ENCODE measurements at places on chromosomes 5 and 9. TPM values are rescaled to one million over a fixed set of nuclear protein-coding genes. Genes with fewer than 3 reads are reported as not detected.
A peak's percentile ranks its signal among the peaks of the same experiment; 100 is the strongest.

- H3K27me3 ChIP-seq, result no peaks in the 10 kb centered on the region
- no peak overlapping the region for H3K4me3 ChIP-seq
- no peak overlapping the region for H3K27ac ChIP-seq
- no peak for DNase-seq
These were observed 28.7 kb downstream of the TGFBI start for GRCh38 chr5:136057401-136058038.

Gene TMEFF1
- 0.20 TPM for total RNA-seq

Gene AHRR
- 1.3 TPM for total RNA-seq

DNA sequence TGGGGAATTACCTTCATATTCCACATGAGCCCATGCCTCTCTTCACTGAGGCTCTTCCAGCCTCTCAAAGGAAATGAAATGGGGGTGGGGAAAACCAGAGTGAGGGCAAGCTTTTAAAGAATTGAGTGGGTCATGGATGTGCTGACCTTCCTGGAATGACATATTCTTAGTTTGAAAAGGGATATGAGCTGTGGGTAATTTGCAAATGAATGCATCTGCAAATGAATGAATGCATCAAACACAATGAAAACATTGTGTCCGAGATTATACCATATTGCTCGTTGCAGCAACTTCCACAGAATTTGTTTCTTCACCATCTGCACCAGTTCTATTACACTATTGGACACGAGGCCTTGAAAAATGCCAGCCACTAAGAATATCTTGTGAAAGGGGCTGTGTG, 198.6 kb upstream of the CDH6 start:
- H3K27ac ChIP-seq, result no peak overlapping the region
- no peaks in the 10 kb centered on the region for H3K27me3 ChIP-seq
- DNase-seq, result no peak
- H3K36me3 ChIP-seq, result no peaks in the 10 kb centered on the region
- H3K4me1 ChIP-seq, result no peaks in the 10 kb centered on the region

- H3K4me3 ChIP-seq, result no peak overlapping the region
- DNase-seq, result no peak
- H3K27ac ChIP-seq, result no peak overlapping the region
- H3K4me1 ChIP-seq, result no peaks in the 10 kb centered on the region
- no peaks in the 10 kb centered on the region for H3K27me3 ChIP-seq
These were observed 335.0 kb upstream of the TUSC1 start for GRCh38 chr9:26013199-26013598.

GRCh38 chr9:94157050-94157801, 73.0 kb downstream of the PTPDC1 start:
- H3K27me3 ChIP-seq, result no peaks in the 10 kb centered on the region
- no peaks in the 10 kb centered on the region for H3K36me3 ChIP-seq
- DNase-seq, result peak; percentile 78
- H3K27ac ChIP-seq, result peak overlapping the region; percentile 49
- peaks cover 9% of the 10 kb centered on the region for H3K4me1 ChIP-seq
- H3K4me3 ChIP-seq, result no peak overlapping the region

- H3K27me3 ChIP-seq, result no peaks in the 10 kb centered on the region
- no peak overlapping the region for H3K27ac ChIP-seq
These were observed 92.5 kb upstream of the TNFSF8 start for GRCh38 chr9:115022760-115023434.

Gene SLC6A7
- not detected for total RNA-seq

- H3K4me1 ChIP-seq, result peaks cover 31% of the 10 kb centered on the region
- H3K36me3 ChIP-seq, result no peaks in the 10 kb centered on the region
- no peaks in the 10 kb centered on the region for H3K27me3 ChIP-seq
These were observed 19.5 kb downstream of the PCDHGC5 start for GRCh38 chr5:141508440-141508797.

DNA sequence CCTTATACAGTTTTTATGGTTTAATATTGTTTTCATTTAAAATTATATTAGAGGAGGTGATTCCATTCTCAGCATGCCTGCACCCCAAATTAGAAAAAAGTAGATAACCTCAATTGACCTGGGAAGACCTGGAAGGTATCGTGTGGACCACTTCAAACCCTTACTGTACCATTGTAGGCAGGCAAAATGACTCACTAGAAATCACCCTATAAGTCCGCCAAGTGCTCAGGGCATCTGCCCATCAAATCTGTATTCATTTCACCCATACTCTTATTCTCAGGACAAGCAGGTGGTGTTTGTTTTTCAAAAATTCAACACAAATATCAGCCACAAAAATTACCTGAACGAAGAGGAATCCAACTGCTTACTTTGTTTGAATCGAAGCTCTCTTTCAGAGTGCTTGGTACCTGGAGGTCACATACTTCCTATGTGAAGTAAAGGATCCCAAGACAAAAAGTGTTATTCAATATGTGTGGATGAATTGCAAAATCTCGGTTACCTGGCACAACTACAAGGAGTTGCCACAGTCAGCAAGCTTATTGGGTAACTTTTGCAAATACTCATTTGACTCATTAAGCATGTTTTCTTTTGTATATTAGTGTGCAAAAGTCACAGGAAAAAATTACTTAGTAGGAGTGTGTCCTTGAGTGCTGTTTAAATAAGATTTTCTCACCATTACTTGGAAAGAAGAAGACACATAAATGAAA, 216.2 kb downstream of the ENC1 start:
- H3K36me3 ChIP-seq, result no peaks in the 10 kb centered on the region
- H3K27ac ChIP-seq, result no peak overlapping the region
- peak; percentile 53 for DNase-seq
- peaks cover 4% of the 10 kb centered on the region for H3K4me1 ChIP-seq

DNA sequence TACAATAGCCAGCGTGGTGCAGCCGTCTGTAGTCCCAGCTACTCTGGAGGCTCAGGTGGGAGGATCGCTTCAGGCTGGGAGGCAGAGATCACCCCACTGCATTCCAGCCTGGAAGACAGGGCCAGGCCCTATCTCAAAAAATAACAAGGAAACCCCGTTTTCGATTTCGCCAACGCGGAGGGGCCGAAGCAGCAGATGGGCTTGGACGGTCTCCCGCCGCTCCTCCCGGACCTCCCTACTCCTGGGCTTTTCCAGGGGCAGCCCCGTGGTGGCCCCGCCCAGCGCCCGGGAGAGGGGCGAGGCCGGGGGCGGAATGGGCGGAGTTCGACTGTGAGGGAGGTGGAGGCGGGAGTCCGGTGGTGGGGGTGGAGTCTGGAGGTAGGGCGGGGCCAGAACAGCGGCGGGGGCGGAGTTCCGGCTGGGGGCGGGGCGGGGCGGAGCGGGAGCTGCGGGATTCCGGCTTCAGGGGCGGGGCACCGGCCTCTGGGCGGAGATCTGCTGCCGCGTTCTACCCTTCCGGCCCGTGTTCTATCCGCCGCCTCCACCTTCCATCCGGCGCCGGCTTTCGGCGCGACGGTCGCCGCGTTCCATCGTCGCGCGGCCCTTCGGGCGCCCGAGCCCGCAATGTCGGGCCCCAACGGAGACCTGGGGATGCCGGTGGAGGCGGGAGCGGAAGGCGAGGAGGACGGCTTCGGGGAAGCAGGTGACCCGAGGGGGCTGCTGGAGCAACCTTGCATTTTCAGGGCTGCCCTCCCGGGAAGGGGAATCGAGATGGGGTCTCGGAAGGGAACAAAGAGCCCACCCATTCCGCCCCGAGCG, at the start of gene BBLN:
Gene BBLN (plus strand): TSS at position 482 of the 819 bp plus-strand sequence. CDS start 143 bp downstream, at position 625.
- H3K27ac ChIP-seq, result peak within 1 kb of the TSS; percentile 83
- H3K4me1 ChIP-seq, result peaks cover 10% of the 10 kb centered on the region
- DNase-seq, result peak; percentile 98
- H3K27me3 ChIP-seq, result no peaks in the 10 kb centered on the region
- H3K36me3 ChIP-seq, result peaks cover 10% of the 10 kb centered on the region

Gene PCDHA9
- total RNA-seq, result 0.15 TPM

Gene SHISAL2B
- not detected for total RNA-seq

Gene ARHGEF39
- total RNA-seq, result 1.1 TPM

Gene LEAP2
- 0.61 TPM for total RNA-seq

DNA sequence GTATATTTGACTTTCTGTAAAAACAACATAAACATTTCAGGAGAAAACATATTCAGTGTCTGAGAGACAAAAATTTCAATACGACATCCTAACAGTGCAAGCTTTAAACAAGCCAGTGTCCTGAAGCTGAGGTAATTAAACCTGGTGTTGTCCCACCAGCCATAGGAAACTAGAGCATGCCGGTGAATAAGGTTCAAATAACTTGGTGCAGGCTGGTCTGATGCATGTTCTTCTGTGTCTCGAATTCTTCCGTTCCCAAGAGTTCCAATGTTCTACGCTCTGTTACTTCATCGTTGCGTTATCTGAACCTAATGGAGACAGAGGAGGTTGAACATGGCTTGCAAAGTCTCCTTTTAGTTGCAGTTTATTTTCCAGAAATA, 48.9 kb downstream of the ADAMTS16 start:
- no peaks in the 10 kb centered on the region for H3K4me1 ChIP-seq
- no peak overlapping the region for H3K4me3 ChIP-seq
- no peak for DNase-seq
- no peaks in the 10 kb centered on the region for H3K36me3 ChIP-seq
- H3K27me3 ChIP-seq, result no peaks in the 10 kb centered on the region

DNA sequence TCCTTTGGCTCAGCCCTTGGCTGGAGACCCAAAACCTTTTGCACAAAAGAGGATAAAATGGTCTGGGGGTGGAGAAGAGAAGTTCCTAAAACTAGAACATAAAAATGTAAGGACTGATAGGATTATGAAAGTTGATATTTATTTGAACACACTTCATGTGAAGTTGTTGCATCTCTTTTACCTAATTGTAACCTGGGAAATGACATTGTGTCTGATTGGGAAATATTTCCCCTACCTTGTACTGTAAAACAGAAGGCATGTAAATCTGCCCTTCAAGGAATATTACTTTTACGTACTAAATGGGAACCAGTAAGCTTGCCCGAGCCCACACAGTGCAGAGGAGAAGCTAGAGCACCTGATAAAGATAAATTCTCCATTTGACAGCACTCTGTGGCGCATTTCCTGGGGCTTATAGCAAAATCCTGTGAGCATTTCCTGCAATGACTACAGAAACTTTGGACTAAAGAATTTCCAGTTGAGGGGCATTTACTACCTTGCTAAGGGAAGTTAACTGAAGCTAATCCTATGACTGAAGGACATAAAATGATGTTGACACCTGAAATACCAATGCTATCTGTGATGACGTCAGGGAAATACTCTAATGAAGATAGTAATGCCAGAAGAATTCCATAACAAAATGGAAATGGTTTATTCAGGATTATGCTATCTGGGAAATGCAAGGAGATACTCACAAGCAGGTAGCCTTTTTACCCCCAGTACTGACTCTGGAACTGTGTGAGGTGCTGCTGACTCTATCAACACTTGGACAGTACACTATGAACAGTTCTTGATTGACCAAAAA, 78.3 kb upstream of the LIFR start:
- no peak for DNase-seq
- no peaks in the 10 kb centered on the region for H3K27me3 ChIP-seq
- H3K27ac ChIP-seq, result no peak overlapping the region
- no peaks in the 10 kb centered on the region for H3K36me3 ChIP-seq
- H3K4me3 ChIP-seq, result no peak overlapping the region

GRCh38 chr9:90830977-90831376, 29.4 kb downstream of the SYK start:
- no peak overlapping the region for H3K4me3 ChIP-seq
- no peaks in the 10 kb centered on the region for H3K27me3 ChIP-seq
- no peak overlapping the region for H3K27ac ChIP-seq
- H3K36me3 ChIP-seq, result no peaks in the 10 kb centered on the region
- no peaks in the 10 kb centered on the region for H3K4me1 ChIP-seq
- no peak for DNase-seq

GRCh38 chr9:106576232-106576760, 286.7 kb upstream of the ZNF462 start:
- DNase-seq, result no peak
- H3K27me3 ChIP-seq, result no peaks in the 10 kb centered on the region
- H3K27ac ChIP-seq, result no peak overlapping the region
- no peak overlapping the region for H3K4me3 ChIP-seq
- no peaks in the 10 kb centered on the region for H3K36me3 ChIP-seq
- no peaks in the 10 kb centered on the region for H3K4me1 ChIP-seq

Gene SOWAHA
- 0.55 TPM for total RNA-seq

DNA sequence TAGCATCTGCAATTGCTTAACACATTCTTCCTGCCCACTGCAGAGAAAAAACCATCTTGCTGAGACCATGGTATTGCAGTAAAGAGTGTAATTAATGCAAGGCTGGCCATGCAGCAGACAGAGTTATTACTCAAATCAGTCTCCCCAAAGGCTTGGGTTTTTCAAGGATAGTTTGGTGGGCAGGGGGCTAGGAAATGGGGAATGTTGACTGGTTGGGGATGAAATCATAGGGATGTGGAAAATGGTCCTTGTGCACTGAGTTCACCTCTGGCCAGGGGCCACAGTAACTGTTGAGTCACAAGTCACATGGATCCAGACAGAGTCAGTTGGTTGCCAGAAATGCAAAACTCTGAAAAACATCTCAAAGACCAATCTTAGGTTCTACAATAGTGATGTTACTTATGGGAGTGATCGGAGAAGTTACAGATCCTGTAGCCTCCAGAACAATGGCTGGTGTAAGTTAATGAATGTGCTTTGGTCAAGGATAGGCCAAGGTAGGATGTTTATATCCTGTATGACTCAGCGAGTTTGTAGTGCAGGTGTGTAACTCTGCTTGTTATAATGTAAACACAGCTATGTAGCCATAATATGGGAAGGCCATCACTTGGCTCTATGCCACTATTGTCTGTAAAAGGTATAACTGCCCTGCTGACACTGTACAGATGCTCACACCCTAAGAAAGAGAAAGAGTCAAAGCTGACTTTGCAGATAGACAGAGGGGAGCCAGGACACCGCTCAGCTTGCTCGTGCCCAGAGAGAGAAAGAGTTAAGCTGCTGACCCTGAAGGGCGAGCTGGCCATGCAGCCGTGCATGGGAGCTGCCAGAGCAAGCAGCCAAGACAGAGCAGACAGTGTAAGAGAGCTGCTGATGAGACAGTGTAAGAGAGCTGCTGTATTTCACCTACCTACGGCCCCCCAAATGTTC, 27.2 kb downstream of the C9orf152 start:
- no peak overlapping the region for H3K4me3 ChIP-seq
- DNase-seq, result peak; percentile 20
- no peak overlapping the region for H3K27ac ChIP-seq
- H3K27me3 ChIP-seq, result no peaks in the 10 kb centered on the region
- no peaks in the 10 kb centered on the region for H3K4me1 ChIP-seq

Gene PCYOX1L
- total RNA-seq, result 4.6 TPM

DNA sequence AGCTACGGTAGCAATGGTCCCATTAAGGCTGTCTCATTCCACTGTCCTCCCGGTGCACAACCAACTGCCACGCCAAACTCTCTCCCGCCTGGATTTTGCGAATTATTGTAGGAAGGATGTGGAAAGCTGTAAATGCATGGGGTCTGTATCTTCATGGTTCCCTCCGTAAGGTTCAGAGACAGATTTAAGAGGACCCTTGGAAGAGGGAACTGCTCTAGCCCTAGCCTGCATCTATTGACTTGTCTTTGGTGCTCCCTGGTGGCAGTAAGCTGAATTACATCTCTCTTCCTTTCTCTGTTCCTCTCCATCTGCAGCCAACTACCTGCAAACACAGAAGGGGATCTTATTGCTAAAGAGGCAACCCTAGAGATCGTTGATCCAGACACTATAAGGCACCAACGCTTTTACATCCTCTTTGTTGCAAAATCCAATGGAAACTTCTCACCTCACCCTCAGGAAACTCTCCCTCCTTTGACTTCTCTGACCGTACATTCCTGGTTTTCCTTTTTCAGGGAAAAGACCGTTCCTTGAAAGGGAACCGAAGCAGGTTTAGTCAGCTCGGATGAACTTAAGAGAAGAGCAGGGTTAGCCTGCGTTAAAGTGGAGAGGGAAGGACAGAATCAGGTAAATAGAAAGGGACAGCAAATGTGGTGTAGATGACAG, 11.9 kb downstream of the CAPSL start:
- H3K27ac ChIP-seq, result no peak overlapping the region
- H3K36me3 ChIP-seq, result no peaks in the 10 kb centered on the region
- DNase-seq, result no peak
- no peaks in the 10 kb centered on the region for H3K27me3 ChIP-seq

Gene SPATA31A3
- not detected for total RNA-seq
